ENCODE measurements at places on chromosomes 7 and 10.
A peak's percentile ranks its signal among the peaks of the same experiment; 100 is the strongest.

GRCh38 chr10:130747356-130747755 is 564.2 kb downstream of the TCERG1L start:
- DNase-seq: no peak

GRCh38 chr10:61655335-61655851 is 7.3 kb upstream of the CABCOCO1 start:
- DNase-seq: no peak

DNA sequence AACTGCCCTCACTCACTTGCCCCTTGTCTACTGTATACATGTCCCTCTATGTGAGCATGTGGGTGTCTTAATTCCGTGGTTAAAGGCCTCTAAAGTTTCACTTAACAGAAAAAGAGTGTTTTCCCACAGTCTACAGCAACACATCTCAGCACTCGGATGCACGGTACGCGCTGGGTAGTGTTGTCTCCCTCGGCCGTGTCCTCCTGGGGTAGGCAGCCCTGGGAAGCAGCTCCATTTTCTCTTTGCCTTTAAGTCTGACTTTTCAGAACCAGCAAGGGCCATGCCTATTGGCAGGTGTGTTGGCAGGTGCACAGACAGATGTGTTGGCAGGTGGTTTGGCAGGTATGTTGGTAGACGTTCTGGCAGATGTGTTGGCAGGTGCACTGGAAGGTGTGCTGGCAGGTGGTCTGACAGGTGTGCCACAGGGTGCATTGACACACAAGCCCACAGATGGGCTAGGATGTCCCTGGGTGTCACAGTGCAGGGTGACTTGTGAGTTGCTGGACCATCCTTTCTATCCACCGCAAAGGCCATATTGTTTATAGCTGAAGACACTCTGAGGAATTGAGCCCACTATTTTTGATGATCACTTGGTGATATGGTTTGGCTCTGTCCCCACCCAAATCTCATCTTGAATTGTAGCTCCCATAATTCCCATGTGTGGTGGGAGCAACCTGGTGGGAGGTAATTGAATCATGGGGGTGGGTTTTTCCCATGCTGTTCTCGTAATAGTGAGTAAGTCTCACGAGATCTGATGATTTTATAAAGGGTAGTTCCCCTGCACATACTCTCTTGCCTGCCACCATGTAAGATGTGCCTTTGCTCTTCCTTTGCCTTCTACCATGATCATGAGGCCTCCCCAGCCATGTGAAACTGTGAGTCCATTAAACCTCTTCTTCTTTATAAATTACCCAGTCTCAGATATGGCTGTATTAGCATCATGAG is 296.9 kb downstream of the TNS3 start:
- no peak for DNase-seq

DNA sequence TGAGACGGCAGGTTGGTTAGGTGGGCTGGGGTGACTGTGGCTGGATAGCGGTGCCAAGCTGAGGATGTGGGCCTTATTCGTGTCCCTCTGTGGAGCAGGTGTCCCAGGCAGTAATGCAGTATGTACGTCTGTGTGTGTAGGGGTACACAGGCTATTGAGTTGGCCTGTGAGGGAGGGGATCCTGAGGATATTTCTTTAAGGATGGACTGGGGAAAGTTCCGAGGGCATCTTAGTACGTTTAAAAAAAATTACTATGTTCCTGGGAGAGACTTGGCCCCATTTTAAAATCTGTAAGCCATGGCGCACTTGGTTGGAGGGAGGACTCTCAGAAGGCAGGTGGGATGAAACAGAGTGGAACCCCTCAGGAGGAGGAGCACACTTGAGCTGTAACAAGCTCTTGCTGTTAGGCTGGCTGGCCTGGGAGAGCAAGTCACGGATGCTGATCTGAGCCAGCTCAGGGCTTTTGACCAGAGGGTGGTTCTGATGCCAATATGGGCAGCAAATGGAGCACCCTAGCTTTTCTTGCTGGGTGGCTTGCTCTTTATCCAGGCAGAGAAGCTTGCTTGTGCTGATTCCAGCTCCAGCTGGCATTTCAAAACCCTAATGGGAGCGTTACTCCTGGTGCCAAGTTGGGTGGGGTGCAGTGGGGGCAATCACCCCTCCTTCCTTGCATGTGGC is 765 bp downstream of the WBP1L start:
- DNase-seq: no peak

DNA sequence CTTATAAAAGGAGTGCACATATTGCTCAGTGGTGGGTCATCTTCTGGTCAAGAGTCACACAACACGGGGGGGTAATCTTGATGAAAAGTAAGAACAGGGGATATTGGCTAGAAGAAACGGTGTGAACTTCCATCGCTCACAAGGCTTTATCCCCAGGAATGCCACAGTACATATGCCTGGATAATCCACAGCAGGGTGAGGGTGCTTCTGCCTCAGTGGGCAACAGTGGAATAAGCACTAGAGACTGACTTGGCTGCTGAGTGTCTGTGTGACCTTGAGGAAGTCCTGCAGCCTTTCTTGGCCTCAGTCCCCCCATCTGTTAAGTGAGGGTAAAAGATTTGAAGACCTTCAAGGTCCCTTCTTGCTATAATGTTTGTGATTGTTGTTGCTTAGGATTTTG is 44.9 kb upstream of the SHH start:
- no peak for DNase-seq

GRCh38 chr10:83272666-83273434 is 866.5 kb upstream of the GHITM start:
- DNase-seq: no peak

GRCh38 chr10:79356104-79356503 is 8.8 kb downstream of the PPIF start:
- no peak for DNase-seq

GRCh38 chr7:155701972-155702544 is 57.6 kb downstream of the RBM33 start:
- no peak for DNase-seq

GRCh38 chr7:87059525-87060287 is at the start of gene ELAPOR2:
Gene ELAPOR2 (minus strand): TSS chr7:87059654. CDS start chr7:87059513, 141 bp downstream.
- peak; percentile 70 for DNase-seq

DNA sequence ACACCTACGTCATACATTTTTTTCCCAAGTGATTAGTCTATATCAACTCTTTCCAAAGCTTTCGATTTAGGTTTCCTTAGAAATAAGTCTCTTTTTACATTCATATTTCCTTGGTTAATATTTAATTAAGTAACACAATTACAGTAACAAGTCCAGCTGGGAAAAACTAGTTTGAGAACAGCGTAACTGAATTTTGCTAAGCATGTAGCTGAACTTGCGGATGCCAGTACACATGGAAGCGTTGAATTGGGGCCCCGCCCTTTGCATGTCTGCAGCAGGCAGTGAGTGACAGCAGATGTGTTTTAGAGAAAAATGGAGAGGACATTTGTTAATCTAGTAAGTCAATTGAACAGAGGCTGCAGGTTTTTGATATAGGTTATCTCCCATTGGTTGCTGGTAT is 72.5 kb downstream of the TAF3 start:
- no peak for DNase-seq

- DNase-seq: no peak
Observed at GRCh38 chr10:22581461-22581860, 132.9 kb downstream of the PIP4K2A start.
